Globus pallidus (tissue), 1 donor: ENCODE measurements at places on chromosomes 7 and 10.

DNA sequence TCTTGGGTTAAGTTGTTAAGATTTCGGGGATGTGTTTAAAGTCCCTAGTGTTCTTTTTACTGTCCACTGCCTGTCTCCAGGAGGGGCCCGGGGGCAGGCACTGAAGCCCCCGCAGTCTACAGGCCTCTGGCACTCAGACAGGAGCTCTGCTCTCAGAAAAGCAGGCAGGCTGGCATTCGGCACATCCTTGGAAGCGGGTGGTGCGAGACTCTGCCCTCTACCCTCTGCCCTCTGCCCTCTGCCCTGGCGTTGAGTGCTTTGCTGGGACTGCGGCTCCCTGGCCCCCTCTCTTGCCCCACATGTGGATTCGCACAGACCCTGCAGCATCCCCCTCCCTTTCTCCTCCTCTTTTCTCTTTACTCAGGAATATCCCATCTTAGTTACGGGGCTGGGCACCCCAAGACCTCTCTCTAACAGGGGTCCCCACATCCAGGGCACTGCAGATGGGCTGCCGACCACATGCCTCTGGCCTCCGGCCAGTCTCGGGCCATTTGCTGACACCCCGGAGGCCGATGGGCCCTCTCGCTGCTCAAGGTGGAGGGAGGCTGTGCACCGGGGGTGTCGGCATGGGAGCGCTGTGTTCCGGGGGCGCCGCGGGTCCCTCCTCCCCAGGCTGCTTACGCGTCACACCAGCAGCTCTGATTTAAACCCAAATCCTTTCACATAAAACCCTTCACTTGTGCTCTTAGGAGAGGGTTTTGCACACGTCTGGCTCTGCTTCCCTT, 479.9 kb downstream of the DNAJB6 start:
- no peak for DNase-seq

DNA sequence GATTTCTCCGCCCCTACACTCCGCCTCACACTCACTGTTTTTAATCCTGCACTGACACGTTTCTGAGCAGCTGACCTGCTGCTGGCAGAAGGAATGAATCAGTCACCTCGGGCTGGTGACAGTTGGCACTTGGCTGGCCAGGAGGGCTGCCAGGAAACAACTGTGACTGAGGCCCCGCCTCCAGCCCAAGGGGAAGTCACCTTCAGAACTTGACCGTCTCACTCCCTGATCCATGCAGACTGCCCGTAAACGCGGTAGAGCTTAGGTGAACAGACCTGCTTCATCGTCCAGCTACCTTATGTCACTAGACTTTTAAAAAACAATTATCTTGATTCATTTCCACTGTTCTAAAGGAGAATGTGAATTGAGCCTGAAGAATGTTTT, 107.5 kb downstream of the DOCK1 start:
- DNase-seq: peak; percentile 55

GRCh38 chr7:42319631-42320030, 82.6 kb upstream of the GLI3 start:
- DNase-seq: no peak

- no peak for DNase-seq
These were observed 594.5 kb upstream of the DPP6 start for GRCh38 chr7:153457746-153458145.
